T-cell (primary cell): ENCODE measurements at places on chromosomes 6 and 20. TPM values are rescaled to one million over a fixed set of nuclear protein-coding genes. Genes with fewer than 3 reads are reported as not detected.

The SSTR4 gene
- not detected for total RNA-seq

The TRIM40 gene
- not detected for total RNA-seq

The COL21A1 gene
- not detected for total RNA-seq

The POPDC3 gene
- total RNA-seq: not detected

The PTGIS gene
- total RNA-seq: not detected

The SLC25A27 gene
- total RNA-seq: 0.85 TPM

The DNAAF9 gene
- 5.8 TPM for total RNA-seq

GRCh38 chr6:108937170-108937569 lies 88.9 kb downstream of the ARMC2 start:
- DNase-seq: no peak
- no peaks in the 10 kb centered on the region for H3K36me3 ChIP-seq
- H3K27me3 ChIP-seq: no peaks in the 10 kb centered on the region
- H3K4me3 ChIP-seq: no peak overlapping the region
- H3K4me1 ChIP-seq: peaks cover 9% of the 10 kb centered on the region

GRCh38 chr20:56245761-56246160 lies 2.8 kb upstream of the MC3R start:
- no peak overlapping the region for H3K4me3 ChIP-seq
- no peaks in the 10 kb centered on the region for H3K36me3 ChIP-seq

- no peaks in the 10 kb centered on the region for H3K36me3 ChIP-seq
- DNase-seq: no peak
- H3K27ac ChIP-seq: no peak overlapping the region
- no peaks in the 10 kb centered on the region for H3K4me1 ChIP-seq
- no peaks in the 10 kb centered on the region for H3K27me3 ChIP-seq
- H3K4me3 ChIP-seq: no peak overlapping the region
Measured at GRCh38 chr6:51725155-51725554, 362.3 kb downstream of the PKHD1 start.

- peak; percentile 28 for DNase-seq
- H3K27ac ChIP-seq: no peak within 1 kb of the TSS
- no peaks in the 10 kb centered on the region for H3K36me3 ChIP-seq
- peaks cover 21% of the 10 kb centered on the region for H3K27me3 ChIP-seq
Measured at GRCh38 chr6:27312146-27312949, at the start of gene POM121L2. Gene POM121L2 (minus strand): TSS chr6:27312273. CDS start chr6:27312170, 103 bp downstream.

DNA sequence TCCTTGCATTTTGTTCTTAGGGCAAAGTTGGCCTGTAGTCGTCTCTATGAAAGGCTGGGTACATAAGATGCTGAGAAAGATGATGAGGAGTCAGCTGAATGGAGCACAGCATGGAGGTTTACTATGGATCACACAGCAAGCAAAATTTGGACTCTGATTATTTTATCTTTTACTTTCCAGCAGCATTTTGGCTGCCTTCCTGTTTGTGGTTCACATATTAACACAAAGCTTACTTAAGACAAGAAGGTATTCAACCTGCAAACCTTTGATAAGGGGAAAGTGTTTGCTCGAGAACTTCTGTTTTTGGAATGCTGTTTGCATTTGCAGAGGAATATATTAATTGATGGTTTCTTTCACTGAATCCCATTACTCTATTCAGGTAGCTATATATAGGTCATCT lies 103.1 kb upstream of the ENPP5 start:
- no peaks in the 10 kb centered on the region for H3K4me1 ChIP-seq
- H3K36me3 ChIP-seq: no peaks in the 10 kb centered on the region
- no peak for DNase-seq
- H3K27ac ChIP-seq: no peak overlapping the region

DNA sequence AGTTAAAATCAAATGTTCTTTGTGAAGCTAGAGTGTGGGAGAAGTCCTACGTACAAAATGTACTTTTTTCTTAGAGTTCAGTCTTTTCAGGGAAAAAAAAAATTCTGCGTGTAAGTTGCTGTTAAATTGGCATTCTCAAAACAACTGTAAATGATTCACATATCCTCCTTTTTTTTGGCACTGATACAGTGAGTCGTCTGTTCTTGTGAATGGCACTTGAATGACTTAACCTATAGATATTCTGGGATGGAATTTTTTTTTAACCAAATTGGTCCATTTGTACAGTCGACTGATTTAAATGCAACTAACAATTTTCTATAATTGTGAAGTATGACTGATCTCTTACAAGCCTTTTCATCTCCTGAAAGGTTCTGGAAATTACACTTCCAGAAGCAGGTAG lies 5.5 kb upstream of the JAG1 start:
- H3K27me3 ChIP-seq: no peaks in the 10 kb centered on the region
- H3K36me3 ChIP-seq: no peaks in the 10 kb centered on the region
- H3K4me1 ChIP-seq: peaks cover 7% of the 10 kb centered on the region
- H3K27ac ChIP-seq: no peak overlapping the region
- no peak overlapping the region for H3K4me3 ChIP-seq

- no peak overlapping the region for H3K4me3 ChIP-seq
- H3K4me1 ChIP-seq: no peaks in the 10 kb centered on the region
- no peak for DNase-seq
- no peaks in the 10 kb centered on the region for H3K36me3 ChIP-seq
- H3K27me3 ChIP-seq: no peaks in the 10 kb centered on the region
- H3K27ac ChIP-seq: no peak overlapping the region
Measured at GRCh38 chr6:163892824-163893561, 478.5 kb downstream of the QKI start.

GRCh38 chr6:76840041-76840745 lies 623.1 kb downstream of the HTR1B start:
- DNase-seq: no peak
- H3K27ac ChIP-seq: no peak overlapping the region
- H3K4me1 ChIP-seq: no peaks in the 10 kb centered on the region
- no peak overlapping the region for H3K4me3 ChIP-seq
- H3K36me3 ChIP-seq: no peaks in the 10 kb centered on the region
- H3K27me3 ChIP-seq: no peaks in the 10 kb centered on the region

- no peak overlapping the region for H3K27ac ChIP-seq
- no peak for DNase-seq
- peaks cover 14% of the 10 kb centered on the region for H3K27me3 ChIP-seq
- H3K36me3 ChIP-seq: no peaks in the 10 kb centered on the region
- no peaks in the 10 kb centered on the region for H3K4me1 ChIP-seq
Measured at GRCh38 chr6:1127597-1128288, 184.2 kb upstream of the FOXQ1 start.

DNA sequence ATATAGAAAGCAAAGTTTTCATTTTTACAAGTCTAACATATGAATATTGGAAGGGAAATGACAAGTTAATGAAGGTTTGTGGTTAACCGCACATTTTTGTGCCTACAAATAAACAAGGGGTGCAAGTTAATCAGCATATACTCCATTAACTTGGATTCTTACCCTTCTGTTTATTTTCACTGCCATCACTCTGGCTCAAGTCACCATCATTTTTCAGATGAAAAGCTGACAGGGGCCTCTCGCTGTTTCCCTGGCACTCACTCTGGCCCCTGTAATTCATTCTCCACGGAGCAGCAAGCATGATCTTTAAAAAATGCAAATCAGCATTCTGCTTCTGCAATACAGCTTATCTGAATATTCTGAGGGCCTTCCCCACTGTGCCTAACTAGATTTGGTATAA lies 29.8 kb downstream of the APCDD1L start:
- no peaks in the 10 kb centered on the region for H3K36me3 ChIP-seq
- no peak overlapping the region for H3K27ac ChIP-seq
- H3K27me3 ChIP-seq: no peaks in the 10 kb centered on the region
- H3K4me3 ChIP-seq: no peak overlapping the region
- no peaks in the 10 kb centered on the region for H3K4me1 ChIP-seq
- no peak for DNase-seq

DNA sequence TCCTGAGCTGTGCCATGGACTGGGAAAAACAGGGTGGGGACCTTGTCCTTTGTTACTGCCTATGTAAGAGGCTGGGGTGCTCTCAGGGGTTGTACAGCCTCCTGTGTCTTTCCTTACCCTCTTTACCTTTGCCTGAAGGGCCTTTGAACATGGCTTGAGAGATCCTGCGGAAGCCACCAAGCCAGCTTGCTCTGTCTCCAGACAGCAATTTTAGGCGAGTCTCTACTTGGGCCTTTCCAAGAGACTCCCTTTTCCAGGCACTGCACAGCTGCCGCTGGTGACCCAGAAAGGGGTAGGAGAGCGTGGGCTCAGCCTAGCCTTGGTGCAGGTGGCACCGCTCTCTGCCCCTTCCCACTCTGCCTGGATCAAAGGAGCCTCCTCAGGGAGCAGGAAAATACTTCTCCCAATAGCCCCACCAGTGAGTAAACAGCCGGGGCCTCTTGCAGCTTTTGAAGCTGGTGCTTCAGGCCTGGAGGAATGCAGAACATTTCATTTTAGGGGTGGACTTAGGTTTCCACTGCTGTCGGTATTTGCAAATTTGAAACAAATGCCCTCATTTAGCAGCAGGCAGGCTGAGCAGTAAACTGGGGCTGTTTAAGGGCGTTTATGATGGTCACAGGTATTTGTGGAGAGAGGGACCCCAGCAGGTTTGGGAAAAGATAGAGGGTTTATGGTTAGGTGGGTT lies 13.9 kb downstream of the PTK7 start:
- no peaks in the 10 kb centered on the region for H3K4me1 ChIP-seq
- H3K4me3 ChIP-seq: no peak overlapping the region
- no peaks in the 10 kb centered on the region for H3K36me3 ChIP-seq
- DNase-seq: no peak
- H3K27me3 ChIP-seq: peaks cover 6% of the 10 kb centered on the region

DNA sequence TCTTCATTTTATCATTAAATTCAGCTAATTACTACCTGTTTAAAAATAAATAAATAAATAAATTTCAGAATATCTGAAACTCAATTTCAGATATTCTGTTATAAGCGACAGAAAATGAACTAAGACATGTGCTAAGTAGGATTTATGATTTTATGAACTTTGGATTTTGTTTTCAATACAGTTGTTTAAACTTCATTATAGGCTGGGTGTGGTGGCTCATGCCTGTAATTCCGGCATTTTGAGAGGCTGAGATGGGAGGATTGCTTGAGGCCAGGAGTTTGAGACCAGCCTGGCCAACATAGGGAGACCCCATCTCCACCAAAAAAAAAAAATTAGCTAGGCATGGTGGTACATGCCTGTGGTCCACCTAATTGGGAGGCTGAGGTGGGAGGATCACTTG lies 36.0 kb downstream of the AFG1L start:
- no peaks in the 10 kb centered on the region for H3K27me3 ChIP-seq
- no peak for DNase-seq
- no peak overlapping the region for H3K27ac ChIP-seq
- peaks cover 3% of the 10 kb centered on the region for H3K36me3 ChIP-seq
- no peak overlapping the region for H3K4me3 ChIP-seq

- no peaks in the 10 kb centered on the region for H3K36me3 ChIP-seq
- no peaks in the 10 kb centered on the region for H3K27me3 ChIP-seq
- H3K27ac ChIP-seq: no peak overlapping the region
- no peak for DNase-seq
- H3K4me1 ChIP-seq: no peaks in the 10 kb centered on the region
Measured at GRCh38 chr6:63565058-63565726, 7.1 kb upstream of the LOC128125822 start.

GRCh38 chr6:54135665-54136369 lies 24.6 kb downstream of the MLIP start:
- no peak overlapping the region for H3K27ac ChIP-seq
- H3K36me3 ChIP-seq: no peaks in the 10 kb centered on the region
- no peak for DNase-seq
- no peaks in the 10 kb centered on the region for H3K4me1 ChIP-seq

DNA sequence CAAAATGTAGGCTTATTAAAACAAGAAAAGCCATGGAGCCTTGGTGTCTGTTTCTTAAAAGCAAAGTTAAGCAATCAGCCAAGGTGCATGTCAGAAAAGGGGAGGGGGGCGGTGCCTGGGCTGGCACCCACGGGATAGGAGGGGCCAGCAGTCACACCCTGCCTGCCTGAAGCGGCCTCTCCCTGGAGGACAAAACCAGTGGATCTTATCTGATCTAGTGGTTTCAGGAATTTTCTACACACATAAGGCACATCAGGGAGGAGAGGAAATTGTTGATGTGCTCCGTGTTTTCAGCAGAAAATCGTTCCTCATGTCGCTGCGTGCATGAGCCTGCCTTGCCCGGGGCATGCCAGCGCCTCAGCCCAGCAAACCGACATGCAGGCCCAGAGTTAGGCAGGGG lies 276.4 kb downstream of the TAF4 start:
- no peak overlapping the region for H3K4me3 ChIP-seq
- no peaks in the 10 kb centered on the region for H3K36me3 ChIP-seq
- H3K27me3 ChIP-seq: peaks cover 25% of the 10 kb centered on the region
- no peaks in the 10 kb centered on the region for H3K4me1 ChIP-seq
- H3K27ac ChIP-seq: no peak overlapping the region

- H3K27ac ChIP-seq: no peak overlapping the region
- peaks cover 3% of the 10 kb centered on the region for H3K36me3 ChIP-seq
- no peaks in the 10 kb centered on the region for H3K27me3 ChIP-seq
- peaks cover 21% of the 10 kb centered on the region for H3K4me1 ChIP-seq
- DNase-seq: no peak
- no peak overlapping the region for H3K4me3 ChIP-seq
Measured at GRCh38 chr6:107032051-107032450, 4.1 kb downstream of the MTRES1 start.

GRCh38 chr6:161836643-161837448 lies 563.0 kb upstream of the AGPAT4 start:
- no peaks in the 10 kb centered on the region for H3K27me3 ChIP-seq
- no peak for DNase-seq
- no peak overlapping the region for H3K27ac ChIP-seq
- H3K4me3 ChIP-seq: no peak overlapping the region
- H3K36me3 ChIP-seq: no peaks in the 10 kb centered on the region
- no peaks in the 10 kb centered on the region for H3K4me1 ChIP-seq

DNA sequence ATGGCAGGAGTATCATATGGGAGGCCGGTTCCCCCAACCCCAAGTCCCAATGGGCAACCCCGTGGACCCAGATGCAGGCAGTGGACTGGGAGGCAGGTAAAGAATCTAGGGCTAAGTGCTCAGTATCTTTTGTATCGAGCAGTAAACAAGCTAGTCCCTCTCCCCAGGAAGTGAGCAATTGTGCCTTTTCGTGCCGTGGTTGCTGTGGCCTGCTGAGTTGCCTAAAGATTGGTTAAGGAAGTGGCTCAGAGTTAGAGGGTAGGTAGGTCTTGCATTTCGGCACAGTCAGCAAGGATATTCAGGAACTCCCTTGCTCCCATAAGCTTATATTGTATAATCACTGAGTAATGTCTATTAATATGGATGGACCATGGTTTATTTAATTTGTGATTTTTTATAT lies 1.3 kb upstream of the DNAH8 start:
- DNase-seq: peak; percentile 7
- H3K4me1 ChIP-seq: peaks cover 18% of the 10 kb centered on the region
- H3K36me3 ChIP-seq: no peaks in the 10 kb centered on the region
- peak overlapping the region; percentile 71 for H3K27ac ChIP-seq
- H3K4me3 ChIP-seq: no peak overlapping the region

GRCh38 chr6:101711518-101711917 lies 318.0 kb downstream of the GRIK2 start:
- no peaks in the 10 kb centered on the region for H3K27me3 ChIP-seq
- H3K27ac ChIP-seq: no peak overlapping the region
- DNase-seq: no peak
- no peak overlapping the region for H3K4me3 ChIP-seq
- no peaks in the 10 kb centered on the region for H3K4me1 ChIP-seq

GRCh38 chr6:24960991-24961475 lies 25.3 kb upstream of the RIPOR2 start:
- H3K4me3 ChIP-seq: peak overlapping the region; percentile 15
- H3K27me3 ChIP-seq: no peaks in the 10 kb centered on the region
- H3K27ac ChIP-seq: peak overlapping the region; percentile 83
- H3K36me3 ChIP-seq: no peaks in the 10 kb centered on the region
- DNase-seq: no peak
- H3K4me1 ChIP-seq: peaks cover 49% of the 10 kb centered on the region
